Aorta (tissue), 5 donors: ENCODE measurements at places on chromosomes 2 and 18. TPM values are rescaled to one million over a fixed set of nuclear protein-coding genes. Genes with fewer than 3 reads are reported as not detected.

CFLAR gene
- 244 TPM for total RNA-seq

MAP3K19 gene
- total RNA-seq: not detected

MTLN gene
- 32.9 TPM for total RNA-seq

KCNG2 gene
- 0.23 TPM for total RNA-seq

CHAC2 gene
- 1.3 TPM for total RNA-seq

TEX44 gene
- not detected for total RNA-seq

IL1F10 gene
- total RNA-seq: not detected

RTTN gene
- 16.5 TPM for total RNA-seq

DPYSL5 gene
- total RNA-seq: not detected

CCL20 gene
- not detected for total RNA-seq

IL1RN gene
- total RNA-seq: 6.0 TPM

DNA sequence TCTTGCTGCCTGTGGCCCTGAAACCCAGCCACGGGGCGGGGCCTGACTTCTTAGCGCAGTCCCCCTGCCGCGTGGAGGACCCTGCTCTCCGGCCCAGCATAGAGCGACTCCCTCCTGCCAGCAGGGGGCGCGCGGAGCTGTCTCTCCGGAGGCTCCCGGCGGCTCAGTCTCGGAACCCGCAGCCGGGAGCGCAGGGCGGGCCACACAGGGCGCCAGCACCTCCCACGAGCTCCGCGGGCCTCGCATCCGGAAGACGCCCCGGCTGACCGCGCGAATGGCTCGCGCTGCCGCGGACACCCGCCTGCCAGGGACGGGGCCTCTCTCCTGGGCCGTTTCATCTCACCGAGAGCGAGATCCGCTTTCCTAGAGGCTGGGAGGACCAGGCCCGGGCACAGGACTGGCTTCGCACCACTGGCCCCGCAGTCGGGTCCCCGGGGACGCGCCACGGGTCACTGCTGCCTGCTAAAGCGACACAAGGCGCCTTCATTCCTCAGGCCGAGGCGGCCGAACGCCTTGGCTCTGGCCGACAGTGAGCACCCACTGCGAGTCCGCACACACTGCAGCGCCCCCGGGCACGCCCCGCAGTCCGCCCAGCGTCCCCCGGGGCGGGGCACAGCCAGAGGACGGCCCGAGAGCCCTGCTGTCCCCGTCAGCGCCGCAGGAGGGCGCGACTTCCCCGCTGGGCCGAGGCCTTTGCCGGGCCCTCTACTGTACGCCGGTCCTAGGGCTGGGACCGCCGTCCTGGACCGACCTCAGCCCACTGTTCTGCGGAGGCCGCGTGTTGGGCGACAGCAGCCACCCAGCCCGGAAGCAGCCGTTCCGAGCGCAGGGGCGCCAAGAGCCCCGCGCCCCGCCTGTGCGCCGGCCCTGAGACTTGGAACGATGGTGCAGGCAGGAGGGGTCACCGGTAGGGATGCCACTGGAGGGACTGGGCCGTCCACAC lies 39.0 kb upstream of the ARHGEF4 start:
- peak; percentile 94 for DNase-seq

DNA sequence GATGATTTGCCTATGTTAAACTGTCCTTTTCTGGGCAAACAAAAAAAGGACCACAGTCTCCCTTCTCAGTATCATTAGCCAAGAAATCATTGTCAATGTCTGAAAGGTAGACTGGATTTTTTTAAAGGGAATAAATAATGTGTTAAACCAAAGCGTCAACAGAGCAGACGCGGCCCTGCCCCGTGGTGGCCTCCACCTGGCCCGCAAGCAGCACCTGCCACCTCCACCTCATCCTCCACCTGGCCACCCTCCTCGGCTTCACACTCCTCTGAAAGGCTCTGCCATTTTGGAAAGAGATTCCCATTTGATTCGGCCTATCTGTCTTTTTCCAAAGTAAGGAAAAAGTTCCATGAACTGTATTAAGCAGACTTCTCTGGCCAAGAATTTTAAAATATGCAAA lies 67.9 kb upstream of the TMEM200C start:
- DNase-seq: no peak

DNA sequence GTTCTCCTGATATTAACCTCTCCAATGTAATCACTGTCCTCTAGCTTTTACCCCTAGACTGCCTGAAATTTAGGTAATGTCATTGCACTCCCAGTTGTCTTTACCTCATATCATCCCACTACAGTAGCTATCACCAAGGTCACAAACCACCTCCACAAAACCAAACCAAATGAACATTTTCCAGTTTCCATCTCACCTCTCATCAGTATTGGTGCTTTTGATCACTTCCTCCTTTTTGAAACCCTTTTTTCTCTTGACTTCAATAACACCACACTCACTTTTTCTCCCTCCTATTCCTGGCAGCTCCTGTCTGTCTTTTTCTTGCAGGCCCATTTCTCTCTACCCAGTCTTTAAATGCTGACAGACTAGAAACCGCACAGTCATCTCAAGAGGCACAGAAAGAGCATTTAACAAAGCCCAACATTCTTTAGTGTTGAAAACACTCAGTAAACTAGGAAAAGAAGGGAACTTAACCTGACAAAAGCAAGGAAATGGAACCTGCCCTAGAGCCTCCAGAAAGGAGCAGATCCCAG lies 95.9 kb upstream of the SIX2 start:
- DNase-seq: no peak

DNA sequence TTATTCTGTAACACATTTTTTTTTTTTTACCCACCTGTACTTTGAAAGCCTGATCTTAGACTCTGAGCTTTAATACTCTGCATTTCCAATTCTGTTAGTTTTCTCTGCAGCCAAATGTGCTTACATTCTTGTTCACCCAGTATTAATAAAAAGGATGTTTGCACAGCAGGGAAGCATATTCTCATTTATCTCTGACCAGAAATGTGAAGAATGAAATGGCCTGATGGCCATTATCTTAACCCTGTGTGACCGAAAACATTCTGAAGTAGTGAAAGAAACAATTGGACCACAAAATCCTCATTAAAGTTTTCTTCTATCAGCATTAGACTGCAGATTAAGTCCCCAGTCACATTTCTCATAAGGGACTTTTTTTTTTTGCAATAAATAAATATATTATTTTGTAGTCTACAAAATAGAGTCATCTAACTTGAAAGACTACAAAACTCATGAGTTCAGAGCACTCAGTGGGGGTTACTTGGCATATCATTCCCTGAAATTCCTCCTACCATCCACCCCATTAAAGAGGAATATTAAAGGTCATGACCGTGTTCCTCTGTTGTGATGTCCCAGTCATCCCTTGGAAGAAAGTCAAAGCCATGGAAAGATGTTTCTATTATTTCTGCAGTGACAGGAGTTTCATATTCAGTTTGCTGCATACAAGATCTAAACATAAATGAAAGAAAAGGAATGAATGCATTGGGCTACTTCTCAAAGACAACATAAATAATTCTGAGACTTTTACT lies 364.4 kb downstream of the RND3 start:
- no peak for DNase-seq

DNA sequence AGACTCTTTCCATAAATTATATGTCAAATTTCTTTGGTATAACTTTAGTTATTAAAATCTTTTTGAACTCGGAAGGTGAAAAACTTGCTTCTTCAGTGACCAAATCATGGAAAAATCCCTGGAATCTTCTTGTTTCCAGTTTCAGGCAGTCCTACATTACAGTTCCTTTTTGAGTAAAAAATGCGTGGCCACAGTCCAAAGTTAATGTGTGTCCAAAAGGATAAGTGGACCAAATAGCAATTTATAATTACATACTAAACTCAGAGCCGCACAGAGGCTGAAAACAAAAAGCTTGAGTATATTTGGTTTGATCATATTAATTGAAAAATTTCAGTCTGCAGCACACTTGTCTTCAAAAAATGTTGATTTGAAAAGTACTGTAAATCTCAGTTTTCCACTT lies 28.4 kb upstream of the DYNC2LI1 start:
- no peak for DNase-seq

GRCh38 chr2:101722864-101723263 lies 25.4 kb downstream of the MAP4K4 start:
- no peak for DNase-seq

DNA sequence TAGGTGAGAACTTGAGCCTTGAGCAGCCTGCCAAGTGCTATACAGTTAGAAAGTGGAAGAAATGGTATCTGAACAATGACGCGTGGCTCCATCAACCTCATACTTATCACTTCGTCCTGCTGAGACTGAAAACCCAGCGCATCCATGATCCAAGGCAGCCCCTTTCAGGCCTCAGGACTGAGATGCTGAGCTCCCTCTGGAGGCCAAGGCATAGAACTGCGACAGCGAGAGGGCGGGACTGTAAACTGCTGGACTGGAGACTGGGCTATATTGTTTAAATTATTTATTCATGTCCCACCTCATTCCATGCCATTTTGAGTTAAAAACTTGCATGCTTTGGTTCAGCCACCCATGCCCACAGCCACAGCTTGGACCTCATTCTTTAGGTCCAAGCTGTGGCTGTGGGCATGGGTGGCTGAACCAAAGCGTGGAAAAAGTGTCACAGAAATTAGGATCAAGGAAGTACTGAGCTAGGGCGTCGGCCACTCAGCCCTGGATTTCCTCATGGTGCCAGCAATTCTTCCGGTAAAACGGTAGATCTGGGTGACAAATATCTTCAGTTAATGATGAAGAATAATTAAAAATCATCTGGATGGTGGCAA lies 195.5 kb downstream of the L3MBTL4 start:
- no peak for DNase-seq

- no peak for DNase-seq
Observed at GRCh38 chr2:66547118-66547517, 112.2 kb downstream of the MEIS1 start.

DNA sequence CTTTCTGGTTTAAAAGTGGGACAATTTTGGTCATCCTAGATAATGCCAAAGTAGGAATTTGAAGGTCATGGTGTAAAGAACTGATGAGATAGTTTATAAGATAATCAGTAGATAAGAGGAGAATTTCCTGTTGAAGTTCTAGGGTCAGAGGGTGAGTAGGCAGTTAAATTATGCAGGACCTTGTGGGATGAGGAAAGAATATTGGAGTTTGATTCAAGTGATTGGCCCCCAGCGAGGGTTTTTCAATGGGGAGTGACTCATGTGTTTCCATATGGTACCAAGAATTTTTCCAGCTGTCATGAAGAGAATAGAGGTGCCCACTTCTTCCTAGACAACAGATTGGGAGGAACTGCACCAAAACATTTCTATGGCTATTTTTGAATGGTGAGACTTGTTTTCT lies 940.2 kb upstream of the ZEB2 start:
- no peak for DNase-seq

- no peak for DNase-seq
Observed at GRCh38 chr2:206075113-206075512, 10.9 kb downstream of the INO80D start.

GRCh38 chr2:12988279-12988678 lies 271.5 kb downstream of the TRIB2 start:
- DNase-seq: no peak

- DNase-seq: peak; percentile 82
Observed at GRCh38 chr2:229416116-229416694, 145.1 kb upstream of the PID1 start.

DNA sequence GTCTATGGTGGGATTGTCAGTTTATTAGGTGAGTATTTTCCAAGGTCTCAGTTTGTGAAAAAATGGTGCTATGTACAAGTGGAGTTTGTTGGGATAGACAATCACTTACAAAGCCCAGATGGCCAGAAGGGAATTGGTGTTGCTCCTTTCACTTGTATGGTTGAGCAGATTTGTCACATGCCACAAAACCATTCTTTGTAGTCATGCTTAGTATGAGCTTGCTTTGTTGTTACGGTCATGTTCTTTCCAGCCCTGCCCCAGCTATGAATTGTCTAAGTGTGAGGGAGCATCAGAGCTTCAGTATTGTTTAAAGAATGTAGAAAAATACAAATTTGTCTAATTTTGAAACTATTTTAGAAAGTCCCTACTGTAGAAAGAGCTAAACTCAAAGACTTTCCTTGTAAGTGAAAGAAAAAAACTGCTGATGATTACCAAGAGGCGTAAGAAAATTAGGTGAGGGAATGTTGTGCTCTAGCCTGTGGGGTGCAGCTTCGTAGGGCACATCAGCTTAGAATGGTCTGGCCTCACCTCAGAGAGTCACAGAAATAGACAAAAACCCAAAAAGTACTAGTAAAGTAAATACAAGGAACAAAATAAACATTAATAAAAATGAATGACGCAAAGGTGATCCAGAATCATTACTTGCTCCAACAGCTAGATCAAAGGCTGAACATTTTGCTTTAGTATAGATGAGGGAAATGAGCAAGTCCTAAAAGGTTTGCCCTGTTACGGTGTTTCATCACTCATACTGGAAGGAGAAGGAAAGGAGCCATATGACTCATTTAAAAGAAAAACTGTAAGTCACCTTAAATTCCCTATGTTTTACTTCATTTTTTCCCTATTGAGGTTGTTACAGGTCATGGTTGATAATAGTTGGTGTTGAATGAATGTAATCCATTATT lies 9.2 kb downstream of the TGIF1 start:
- no peak for DNase-seq

- no peak for DNase-seq
Observed at GRCh38 chr18:60372132-60372531, 443 bp downstream of the MC4R start.

DNA sequence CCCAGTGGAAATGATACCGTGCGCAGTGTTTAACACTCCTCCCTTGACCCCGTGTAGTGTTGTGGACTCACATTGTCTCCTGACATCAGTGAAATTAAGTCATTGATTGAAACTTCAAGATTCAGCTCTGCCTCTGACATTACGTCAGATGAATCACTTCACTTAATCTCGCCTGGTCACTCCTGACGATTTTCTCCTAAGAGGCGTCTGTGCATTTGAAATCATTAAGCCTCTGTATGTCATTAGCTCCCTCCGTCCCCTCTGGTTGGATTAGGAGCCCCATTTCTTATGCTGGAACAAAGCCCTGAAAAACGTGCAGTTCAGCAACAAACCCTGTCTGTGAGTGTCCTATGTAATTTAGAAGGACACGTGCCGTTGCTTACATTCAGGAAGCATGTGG lies 36.7 kb upstream of the CNGA3 start:
- DNase-seq: no peak

- no peak for DNase-seq
Observed at GRCh38 chr18:79432376-79433120, 36.8 kb downstream of the NFATC1 start.

GRCh38 chr2:135029481-135030134 lies 17.6 kb downstream of the MAP3K19 start:
- DNase-seq: no peak

DNA sequence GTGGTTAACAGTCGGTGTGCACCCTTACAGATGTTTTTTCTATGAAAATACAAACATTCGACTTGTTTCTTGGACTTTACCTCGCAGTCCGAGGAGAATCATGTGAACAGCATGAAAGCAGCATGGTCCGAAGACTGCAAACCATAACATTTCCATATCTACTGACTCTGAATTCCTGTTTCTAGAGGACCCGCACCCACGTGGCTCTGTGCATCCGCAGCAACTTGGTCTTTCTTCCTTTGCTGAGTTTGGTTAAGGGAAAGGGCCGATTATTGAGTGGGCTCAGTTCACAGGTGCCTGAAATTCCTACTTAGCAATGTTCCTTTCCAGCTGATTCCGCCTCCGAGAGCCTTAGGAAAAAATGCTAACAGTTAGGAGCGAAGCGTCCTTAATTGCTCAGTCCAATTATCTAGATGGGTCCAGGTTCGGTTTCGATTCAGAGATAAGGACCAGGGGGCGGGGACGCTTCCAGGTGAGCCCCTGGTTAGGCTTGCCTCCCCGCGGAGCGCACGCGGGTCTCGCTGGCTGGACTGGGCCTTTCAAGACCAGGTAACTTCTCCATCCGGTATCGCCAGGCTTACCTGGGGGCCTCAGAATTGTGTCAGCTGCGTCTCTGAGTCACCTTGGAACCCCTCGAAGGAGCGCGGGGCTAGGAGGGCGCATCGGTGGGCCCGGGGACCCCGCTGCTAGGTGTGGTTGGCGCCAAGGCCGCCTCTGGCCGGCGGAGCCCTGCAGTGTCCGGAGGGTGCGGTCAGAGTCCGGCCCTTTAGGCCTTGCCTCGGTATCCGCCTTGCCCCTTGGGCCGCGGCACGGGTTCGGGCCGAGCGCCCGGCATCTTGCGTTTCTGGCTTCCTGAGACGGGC lies 1.1 kb upstream of the B3GNT2 start:
- DNase-seq: no peak
